ENCODE measurements at places on chromosomes 4 and X. TPM values are rescaled to one million over a fixed set of nuclear protein-coding genes. Genes with fewer than 3 reads are reported as not detected.

GRCh38 chr4:86809809-86810208 is 39.4 kb downstream of the SLC10A6 start:
- DNase-seq = no peak

GRCh38 chr4:168803732-168804131 is 206.3 kb downstream of the CBR4 start:
- no peak for DNase-seq

- no peak for DNase-seq
These were observed 625.5 kb upstream of the INTU start for GRCh38 chr4:127007305-127007704.

DNA sequence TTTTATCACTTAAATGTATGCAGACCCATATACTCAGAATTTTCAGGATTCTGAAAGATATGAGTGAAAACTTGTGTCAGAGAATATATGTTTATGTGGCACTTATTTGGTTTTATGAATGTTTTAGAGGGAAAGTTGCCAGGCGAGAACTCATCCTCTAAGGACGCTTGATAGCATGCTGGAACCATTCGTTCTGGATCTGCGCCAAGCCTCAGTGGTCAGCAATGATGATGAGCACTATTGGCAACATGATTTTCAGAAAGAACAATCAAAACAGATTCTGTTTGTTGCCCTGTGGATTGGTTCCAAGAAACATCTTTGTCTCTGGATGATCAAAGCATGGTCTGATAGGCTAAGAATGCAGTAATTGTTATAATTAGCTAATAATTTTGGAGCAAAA is 32.1 kb upstream of the RAPGEF2 start:
- DNase-seq = no peak

- no peak for DNase-seq
These were observed 69.0 kb upstream of the PSAPL1 start for GRCh38 chr4:7503559-7504249.

The TEC gene
- 0.20 TPM for polyA plus RNA-seq

The SYP gene
- polyA plus RNA-seq = 0.07 TPM

All from BJ (cell line).